ENCODE measurements at places on chromosomes 6 and 20.

- no peak for DNase-seq
Observed at GRCh38 chr20:11143481-11143880, 469.7 kb upstream of the JAG1 start.

GRCh38 chr6:149046164-149046821 is 271.2 kb upstream of the TAB2 start:
- no peak for DNase-seq

DNA sequence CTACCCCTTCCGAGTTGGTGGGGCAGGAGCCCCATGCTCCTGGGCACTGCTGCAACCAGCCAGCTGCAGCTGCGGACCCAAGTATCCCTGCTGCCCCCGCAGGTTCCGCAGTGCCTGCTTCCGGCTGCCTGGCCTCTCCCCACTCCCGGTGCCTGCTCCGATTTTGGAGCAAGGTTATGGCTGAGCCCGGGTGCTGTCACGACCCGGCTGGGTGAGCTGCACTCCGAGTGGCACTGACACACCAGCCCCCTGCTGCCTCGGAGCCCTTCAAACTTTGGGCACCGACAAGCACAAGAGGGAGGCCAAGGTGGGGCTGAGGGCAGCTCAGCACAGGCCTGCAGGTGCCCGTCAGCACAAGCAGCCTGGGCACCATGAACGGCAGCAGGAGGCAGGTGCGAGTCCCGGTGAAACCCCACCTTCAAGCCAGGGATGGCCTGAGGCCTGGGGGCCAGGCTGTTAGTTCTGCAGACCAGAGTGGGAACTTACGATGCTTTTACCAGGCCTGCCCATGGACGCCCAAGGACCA is 25.9 kb upstream of the HACE1 start:
- DNase-seq = no peak

GRCh38 chr6:51953246-51953645 is 134.2 kb downstream of the PKHD1 start:
- DNase-seq = no peak

DNA sequence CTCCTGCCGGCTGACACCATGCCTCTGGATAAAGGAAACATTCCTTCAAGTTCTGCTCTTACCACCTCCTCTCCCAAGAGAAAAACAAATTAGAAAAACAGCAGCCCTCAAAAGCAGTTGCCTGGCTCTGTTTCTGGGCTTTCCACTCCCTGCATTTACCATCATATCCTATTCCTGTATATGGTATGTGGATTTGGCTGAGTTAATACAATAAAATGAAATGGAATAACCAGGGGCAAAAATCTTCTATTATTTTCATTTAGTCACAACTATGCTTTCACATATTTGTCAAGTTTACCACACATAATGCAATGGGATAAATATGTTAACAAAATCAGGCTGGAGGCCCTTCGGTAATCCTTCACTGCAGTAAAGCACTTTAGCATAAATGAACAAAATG is 34.3 kb downstream of the COL12A1 start:
- no peak for DNase-seq

- DNase-seq = no peak
Observed at GRCh38 chr6:46175446-46175845, 4.7 kb upstream of the ENPP5 start.

DNA sequence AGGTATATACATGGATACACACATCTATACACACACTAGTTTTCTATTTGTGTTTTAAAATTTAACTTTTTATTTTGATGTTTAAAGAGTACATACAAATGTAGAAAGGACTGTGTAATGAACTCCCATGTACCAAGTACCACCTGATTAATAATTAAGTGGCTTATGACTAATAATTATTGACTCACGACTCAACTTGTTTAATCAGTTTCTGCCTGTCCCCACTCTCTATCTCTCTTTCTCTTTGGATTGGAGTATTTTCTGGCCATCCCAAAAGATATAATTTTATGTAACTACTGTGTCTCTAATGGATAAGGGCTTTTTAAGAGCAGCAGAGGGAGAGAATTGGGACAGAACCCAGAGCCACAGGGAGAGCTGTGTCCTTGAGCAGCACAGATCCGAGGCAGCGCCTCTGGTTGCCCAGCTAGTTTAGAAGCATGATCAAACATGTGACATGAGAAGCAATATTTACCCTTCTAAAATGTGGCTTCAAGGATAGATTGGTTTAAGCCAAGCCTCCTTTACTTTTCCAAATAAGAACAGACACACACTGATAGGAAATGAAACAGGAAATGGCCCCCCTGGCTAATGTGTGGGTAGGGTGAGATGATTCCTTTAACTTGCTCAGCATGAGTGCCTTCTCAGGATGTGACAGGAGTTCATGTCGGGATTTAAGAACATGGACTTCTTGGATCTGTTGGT is 81.0 kb downstream of the ERMARD start:
- DNase-seq = no peak

DNA sequence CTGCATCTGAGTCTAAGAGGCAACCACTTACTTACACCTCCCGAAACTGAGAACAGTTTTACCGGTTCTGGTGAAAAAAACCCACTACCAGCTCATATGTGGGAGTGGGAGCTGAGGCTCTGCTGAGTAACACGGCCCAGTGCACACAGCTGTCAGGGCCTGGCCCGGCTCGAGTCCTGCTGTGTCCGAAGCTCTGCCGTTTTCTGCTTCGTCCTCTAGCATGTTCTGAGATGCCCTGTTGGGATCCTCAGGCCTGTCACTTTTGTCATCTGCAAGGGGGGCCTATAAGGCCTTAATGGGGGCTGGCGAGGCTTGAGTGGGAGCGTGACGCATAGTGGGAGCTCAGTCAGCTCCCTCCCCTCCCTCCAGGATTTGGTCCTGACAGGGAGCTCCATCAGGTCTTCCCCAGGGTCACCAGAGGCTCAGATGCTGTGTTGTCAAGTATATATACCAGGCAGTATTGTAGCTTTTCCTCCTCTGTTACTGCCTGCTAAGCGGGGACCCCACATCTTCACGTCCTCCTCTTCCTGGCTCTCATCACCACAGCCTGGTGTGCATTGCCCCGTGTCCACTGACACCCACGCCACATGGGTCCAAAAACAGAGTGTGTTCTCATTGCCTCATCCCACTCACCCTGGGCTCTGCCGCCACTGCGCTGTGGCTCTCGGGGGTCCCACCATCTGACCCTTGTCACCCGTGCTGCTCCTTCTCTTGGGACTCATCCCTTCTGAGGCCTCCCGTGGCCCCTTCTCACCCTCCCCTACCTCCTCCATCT is 45.2 kb upstream of the FANCE start:
- no peak for DNase-seq

DNA sequence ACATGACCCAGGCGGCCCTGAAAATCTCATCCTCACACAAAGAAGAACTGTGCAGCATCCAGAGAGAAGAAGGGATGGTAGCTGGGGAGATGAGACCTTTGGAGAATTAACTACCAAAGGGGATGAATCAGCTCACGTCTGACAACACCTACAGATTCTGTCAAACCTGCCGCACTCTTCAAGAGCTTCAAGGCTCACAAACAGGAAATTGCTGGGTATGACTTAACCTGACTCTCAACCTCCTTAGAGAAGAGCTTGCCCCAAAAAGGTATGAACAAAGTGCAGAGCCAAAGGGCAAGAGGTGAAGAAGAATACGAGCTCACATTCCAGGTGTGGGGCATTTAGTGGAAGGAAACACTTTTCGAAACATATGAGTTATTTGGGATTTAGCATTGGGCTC is 139.8 kb downstream of the BACH2 start:
- no peak for DNase-seq

DNA sequence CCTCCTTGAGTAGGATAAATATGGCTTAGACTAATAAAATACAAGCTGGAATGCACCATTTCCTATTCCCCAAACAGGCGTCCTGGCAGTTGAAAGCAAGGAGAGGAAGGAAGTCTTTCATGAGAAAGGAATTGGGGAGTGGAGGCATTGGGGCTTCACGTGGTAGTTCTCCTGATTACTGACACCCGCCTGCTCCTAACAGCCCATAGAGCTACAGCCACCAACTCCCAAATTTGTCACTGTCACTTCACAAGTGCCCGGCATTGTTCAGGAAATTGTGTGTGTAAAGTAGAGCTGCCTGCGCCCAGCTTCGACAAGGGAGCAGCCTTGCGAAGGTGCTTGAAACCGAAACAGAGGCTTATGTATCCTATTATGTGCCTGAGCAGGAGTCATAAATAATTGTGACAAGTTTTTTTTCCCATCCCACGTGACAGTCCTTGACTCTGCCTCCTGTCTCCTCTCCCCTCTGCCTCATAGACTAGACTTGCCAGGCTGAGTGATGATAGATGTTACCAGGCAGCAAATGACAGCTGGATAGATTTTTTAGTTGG is 301.7 kb upstream of the ZFP64 start:
- no peak for DNase-seq

DNA sequence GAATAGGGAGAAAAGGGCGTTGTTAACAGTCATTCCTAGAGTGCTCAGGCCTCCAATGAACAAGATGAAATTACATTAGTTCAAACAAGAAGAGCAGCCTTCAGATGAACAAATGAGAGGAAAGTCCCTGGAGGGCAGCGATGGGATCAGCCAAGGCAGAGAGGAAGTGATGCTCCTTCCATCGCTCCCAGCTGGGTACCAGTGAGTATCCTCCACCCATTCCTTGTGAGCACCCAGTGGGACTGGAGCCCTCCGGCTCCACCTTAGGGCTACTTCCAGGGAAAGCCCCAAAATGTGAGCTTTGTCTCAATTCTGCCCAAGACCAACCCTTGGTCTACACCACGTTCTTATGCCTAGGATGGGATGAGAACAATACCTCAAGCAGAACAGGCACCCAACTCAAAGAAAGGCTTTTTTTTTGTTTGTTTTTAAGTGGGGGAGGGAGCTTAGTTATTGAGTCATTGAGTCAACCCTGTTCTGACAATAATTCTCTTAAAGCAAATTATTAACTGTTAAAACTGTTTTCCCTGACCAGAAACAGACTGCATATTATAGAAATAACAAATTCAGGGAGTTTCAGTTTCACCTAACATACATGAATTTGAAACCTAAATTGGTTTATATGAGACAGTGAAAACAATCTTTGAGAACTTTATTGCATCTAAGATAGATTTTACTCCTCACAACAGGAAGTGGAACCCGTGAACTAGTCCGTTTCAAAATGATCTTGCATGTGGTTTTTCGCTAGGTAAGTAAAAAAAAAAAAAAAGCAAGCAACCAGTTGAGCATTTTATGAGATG is 106.9 kb downstream of the IPCEF1 start:
- DNase-seq = peak; percentile 2

DNA sequence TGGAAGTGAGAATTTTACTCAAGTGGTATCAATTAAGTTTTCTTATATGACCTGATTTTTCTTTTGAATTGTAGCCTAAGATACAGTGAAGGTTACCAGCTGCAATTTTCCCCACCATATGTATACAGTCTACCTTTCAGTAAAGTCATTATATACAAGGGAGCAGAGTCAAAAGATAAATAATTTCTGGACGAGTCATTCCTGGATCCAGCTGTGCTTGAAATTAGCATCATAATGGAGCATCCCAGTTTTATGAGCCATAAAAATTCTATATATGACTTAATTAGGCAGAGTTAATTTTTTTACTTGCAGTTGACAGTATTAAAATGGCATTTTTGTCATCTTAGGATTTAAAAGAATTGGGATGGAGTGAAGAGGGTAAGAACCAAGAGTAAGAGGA is 1008.4 kb downstream of the PHF3 start:
- no peak for DNase-seq

DNA sequence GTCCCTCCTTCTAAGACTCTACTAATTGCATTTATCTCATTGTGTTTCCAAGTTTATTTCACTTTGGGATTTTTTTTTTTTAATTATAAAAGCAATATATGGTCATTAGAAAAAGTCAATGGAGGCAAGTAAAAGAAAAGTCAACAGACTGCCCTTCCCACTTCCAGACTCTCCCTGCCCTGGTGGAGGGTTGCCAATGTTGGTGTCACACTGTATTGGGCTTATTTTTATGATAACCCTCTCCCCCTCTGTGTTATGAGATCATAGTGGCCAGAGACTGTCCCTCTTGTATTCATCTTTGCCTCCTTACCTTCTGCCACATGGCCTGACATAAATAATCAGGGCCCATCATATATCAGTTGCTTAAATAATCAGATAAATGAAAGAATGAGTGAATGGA is 63.4 kb downstream of the LRRC1 start:
- DNase-seq = no peak

DNA sequence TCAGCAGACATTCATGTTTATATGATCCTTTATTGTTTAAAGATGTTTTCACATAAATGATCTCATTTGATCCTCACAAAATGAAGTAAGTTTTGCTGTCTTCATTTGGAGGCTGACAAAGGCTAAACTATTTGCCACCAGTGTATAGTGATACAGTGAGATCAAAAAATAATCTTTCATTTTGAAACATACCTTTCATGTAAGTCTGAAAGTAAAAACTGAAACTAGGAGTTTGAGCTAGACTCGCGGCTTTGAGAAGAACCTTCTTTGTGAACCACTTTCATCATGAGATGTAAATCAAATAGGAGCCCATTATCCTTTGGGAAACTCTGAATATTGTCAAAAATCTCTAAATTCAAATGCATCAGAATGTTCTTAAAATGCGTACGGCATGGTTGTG is 40.3 kb upstream of the SPTLC3 start:
- no peak for DNase-seq

DNA sequence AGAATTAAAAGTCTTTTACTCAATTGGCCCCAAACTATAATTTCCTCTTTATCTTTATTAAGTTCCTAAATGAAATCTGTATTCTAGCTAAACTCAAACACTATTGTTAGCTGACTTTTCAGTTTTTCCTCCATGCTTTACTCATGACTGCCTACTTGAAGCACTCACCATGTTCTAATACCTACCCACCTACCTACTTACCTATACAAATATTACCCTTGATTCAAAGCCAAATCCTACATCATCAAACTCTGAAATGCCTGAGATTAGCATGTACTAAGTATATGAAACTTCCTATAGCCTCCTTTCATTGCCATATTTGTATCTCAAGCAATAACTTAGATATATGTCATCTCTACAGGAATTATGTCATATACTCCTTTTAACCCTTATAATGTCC is 259.7 kb downstream of the HDGFL1 start:
- DNase-seq = no peak

DNA sequence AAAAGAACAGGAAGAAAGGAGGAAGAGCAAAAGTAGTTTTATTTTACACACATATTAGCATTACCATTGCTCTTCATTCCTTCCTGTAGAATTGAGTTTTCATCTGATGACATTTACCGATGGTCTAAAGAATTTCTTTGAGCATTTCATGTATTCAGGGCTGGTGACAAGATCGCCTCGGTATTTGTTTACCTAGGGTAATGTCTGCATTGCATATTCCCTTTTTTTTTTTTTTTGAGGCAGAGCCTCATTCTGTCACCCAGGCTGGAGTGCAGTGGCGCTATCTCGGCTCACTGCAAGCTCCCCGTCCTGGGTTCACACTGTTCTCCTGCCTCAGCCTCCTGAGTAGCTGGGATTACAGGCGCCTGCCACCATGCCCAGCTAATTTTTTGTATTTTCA is 19.3 kb downstream of the RAB22A start:
- DNase-seq = no peak

DNA sequence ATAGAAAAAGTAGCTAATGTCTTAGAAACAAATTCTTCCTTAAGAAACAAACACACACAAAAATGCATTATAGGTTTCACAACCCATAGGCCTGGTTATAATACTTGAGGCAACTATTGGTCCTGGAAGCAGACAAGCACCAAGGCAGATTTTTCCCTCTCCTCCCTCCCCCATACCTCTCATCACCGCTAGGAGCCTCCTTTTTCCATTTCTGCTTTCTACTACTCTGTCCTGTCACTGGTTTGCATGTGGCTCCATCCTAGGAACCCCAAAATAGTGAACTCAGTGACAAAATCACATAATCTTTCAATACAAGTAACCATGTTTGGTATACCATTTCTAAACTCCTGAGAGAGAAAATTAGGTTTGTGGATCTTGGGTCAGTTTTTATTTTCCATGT is 66.1 kb downstream of the HMGCLL1 start:
- DNase-seq = no peak

GRCh38 chr20:15155848-15156401 is 818.5 kb upstream of the FLRT3 start:
- no peak for DNase-seq

All from OCI-LY7 (cell line).